ENCODE measurements at places on chromosomes 2 and 18.

GRCh38 chr18:41145516-41145915 is 809.5 kb upstream of the PIK3C3 start:
- H3K4me3 ChIP-seq = no peak overlapping the region
- H3K36me3 ChIP-seq = no peaks in the 10 kb centered on the region
- no peak overlapping the region for H3K27ac ChIP-seq

GRCh38 chr18:5238371-5238976 is 41.4 kb upstream of the AKAIN1 start:
- peak overlapping the region; percentile 94 for H3K4me3 ChIP-seq
- H3K4me1 ChIP-seq = peaks cover 27% of the 10 kb centered on the region
- no peaks in the 10 kb centered on the region for H3K27me3 ChIP-seq

- DNase-seq = no peak
- no peak overlapping the region for H3K4me3 ChIP-seq
- no peaks in the 10 kb centered on the region for H3K36me3 ChIP-seq
- no peaks in the 10 kb centered on the region for H3K27me3 ChIP-seq
- H3K27ac ChIP-seq = no peak overlapping the region
- H3K4me1 ChIP-seq = no peaks in the 10 kb centered on the region
These were observed 286.2 kb downstream of the GRB14 start for GRCh38 chr2:164335128-164335527.

- H3K27ac ChIP-seq = no peak overlapping the region
- H3K4me1 ChIP-seq = peaks cover 4% of the 10 kb centered on the region
- DNase-seq = no peak
These were observed 5.8 kb upstream of the MEIS1 start for GRCh38 chr2:66428986-66429612.

Data from CD8-positive, alpha-beta memory T cell (primary cell).